ENCODE measurements at places on chromosomes 13 and 19.

DNA sequence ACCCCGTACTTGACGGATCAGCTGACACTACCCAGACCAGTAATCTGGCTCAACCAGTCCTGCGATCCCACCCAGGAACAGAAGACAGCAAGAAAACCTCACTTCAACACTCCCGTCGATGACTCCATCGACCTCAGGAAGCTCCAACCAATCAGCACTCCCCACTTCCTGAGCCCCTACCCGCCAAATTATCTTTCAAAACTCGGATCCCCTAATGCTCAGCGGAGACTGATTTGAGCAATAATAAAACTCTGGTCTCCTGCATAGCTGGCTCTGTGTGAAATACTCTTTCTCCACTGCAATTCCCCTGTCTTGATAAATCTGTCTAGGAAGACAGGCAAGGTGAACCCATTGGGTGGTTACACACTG, 1.2 kb downstream of the LSM4 start:
- DNase-seq = peak; percentile 34

DNA sequence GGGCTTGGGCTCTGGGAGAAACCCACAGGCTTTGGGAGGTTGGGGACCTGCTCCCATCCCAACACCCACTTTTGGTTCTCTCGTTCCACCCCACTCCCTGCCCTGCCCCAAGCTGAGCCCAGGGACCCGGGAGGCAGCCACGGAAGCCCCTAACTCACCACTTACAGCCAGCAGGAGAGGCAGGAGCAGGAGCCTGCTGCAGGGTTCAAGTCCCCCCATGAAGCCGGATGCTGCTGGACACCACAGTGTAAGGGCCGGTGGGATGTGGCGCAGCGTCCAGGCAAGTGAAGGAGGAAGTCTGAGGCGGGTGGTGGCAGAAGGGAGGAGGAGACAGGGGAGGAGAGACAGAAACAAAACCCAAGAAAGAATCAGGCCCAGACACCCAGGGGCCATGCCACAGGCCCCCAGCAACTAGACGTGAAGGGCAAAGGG, at the start of gene TYROBP:
Gene TYROBP, minus strand, starts transcription at position 286 of the 432 bp plus-strand sequence. Its CDS starts 67 bp downstream, at position 219.
- no peak for DNase-seq

DNA sequence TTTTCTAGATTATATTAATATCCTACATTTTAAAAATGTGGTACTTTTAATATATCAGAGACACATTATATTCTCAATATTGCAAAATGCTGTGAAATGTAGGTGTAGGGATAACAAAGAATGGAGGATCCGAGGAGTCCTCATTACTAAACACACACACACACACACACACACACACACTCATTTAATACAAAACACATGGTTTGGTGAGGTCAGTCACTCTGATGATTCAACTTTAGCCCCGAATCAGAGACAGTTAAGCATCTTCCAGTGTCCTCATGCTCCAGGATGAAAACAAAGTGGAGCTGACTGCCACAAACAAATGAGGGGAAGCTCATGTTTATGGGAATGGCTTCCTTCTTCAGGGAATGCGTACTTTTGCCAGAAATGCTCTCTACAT, 147.5 kb downstream of the CYSLTR2 start:
- DNase-seq = no peak

- no peak for DNase-seq
Observed at GRCh38 chr13:73230716-73231115, 171.9 kb downstream of the KLF5 start.

DNA sequence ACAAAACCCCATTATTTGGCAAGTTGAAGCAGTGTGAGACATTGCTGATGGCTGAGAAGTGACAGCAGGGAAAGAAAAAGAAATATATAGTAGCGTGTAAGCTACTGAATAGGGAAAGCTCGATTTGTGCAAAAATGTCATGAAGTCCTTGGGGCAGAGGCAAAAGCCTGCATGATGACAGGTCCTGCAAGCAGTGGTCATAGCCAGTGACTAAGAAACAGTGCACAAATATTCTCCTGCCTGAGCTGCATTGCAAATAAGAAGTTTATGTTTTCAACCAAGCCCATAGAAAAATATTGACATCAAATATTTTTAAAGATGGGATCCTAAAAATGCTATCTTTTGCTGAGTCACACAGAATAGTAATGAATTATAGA, 270.0 kb downstream of the SLITRK6 start:
- no peak for DNase-seq

DNA sequence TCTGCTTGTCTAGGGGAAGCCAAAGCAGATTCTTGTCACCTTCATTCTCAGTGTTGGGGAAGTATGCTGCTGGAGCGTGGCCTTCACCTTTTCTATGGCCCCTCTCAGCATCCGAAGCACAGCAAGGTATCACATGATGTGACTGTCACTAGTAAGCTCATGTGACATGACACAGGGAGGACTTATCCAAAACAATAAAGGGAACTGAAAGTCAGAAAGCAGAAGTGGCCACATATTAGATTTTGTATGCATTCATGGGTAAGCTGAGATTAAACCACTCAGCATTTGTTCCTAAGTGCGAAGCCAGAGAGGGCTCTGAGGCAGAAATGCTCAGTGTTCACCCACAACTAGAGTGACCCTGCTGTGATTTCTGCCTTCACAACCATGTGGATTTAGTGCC, 72.8 kb upstream of the PCDH8 start:
- DNase-seq = no peak

DNA sequence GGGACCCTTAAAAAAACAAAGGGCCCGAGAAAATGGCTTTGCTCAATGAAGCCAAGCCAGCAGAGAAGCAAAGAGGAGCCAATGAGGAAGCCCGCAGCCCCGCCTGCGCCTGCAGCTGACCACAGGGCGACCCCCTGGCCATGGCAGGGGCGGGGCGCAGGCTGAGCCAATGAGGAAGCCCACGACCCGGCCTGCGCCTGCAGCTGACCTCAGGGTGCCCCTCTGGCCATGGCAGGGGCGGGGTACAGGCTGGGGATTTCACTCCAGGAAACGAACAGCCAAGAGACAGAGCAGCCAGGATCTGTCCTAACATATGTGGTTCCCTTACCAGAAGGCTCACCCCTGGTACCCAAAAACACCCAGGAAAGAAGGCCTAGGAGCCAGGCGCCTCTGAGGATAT, 101.4 kb downstream of the STK24 start:
- no peak for DNase-seq

- no peak for DNase-seq
Observed at GRCh38 chr13:51959773-51960172, 51.5 kb downstream of the ATP7B start.

DNA sequence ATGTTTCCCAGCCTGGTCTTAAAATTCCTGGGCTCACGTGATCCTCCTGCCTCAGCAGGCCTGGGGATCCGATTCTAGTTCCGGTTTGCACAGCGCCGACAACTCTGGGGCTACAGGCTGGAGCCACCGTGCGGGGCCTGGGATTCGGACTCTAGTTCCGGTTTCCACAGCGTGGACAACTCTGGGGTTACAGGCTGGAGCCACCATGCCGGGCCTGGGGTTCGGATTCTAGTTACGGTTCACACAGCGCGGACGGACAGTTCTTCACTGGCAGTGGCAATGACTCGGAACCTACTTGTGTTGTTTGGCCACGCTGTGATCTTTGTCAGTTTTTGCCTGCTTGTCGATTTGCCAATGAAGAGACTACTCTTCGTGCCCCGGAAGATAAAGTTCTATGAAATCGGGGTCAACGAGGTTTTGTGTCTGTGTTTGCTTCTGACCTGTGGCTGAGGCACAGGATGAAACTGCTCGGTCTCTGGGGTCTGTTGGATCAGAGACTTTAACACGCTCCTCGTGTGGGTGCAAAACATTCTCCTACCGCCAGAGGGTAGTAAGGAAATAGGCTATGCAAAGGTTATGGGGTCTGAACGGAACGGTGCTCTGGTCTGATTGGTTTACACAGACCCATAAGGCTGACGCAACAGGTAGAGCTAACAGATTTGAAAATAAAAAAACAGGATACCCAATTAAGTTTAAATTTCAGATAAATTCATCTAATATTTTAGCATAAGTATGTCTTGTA, 12.1 kb upstream of the ZSCAN1 start:
- DNase-seq = peak; percentile 31

DNA sequence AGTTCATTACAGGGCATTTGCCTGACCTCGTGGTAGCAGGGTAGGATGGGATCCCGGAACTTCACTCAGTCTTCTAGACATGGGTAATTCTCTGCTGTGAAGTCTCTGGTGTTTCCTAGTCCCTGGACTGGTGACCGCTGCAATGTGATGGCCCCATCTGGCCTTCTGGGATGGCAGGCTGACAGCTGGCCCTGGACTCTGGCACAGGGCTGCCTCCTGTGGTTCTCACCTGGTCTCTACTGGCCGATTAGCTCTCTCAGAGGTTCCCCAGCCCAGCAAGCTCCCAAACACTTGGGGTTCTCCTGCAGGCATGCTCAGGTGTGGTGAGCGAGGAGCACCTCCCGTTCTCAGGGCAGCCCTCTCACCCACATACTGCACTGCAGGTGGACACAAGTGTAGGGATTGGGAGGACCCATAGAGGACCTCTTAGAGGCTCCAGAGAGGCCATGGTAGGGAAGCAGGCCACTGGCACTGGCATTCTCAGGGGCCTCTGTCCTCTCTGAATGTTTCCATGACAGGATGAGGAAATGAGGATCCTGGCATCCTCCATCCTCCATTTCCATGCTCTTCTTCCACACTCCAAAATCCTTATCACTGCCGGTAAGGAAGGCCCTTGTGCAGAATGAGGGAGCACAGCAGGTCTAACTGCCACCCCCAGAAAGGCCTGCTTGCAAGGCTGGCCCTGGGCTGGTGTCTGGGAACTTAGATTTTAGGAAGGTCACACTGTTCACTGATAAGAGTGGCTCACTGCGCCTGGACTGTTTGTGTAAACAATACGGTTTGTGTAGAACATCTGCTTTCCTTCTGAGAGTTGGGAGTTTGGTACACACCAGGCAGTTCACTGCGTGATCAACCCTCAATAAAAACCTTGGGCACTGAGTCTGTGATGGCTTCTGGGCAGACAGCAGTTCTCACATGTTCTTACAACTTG, 31.5 kb upstream of the FARP1 start:
- DNase-seq = no peak

DNA sequence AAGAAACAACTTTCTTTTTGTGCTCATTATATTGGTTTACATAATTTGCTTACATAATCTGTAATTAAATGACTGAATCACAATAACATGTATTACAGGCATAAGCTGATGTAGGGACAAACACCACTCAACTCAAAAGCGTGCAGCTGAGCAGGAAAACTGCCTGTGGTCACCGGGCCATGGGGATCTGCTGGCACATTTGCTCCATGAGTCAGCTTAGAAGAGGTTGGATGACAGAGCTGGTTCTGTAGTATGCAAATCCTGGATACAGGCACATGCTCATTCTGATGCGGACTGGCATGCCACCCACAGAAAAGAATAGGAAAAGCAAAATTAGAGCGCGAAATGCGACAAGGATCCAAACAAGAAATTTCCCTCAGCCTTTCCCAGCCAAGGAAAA, 128.6 kb downstream of the USP12 start:
- DNase-seq = no peak

- no peak for DNase-seq
Observed at GRCh38 chr19:31342926-31343325, 6.3 kb downstream of the TSHZ3 start.

DNA sequence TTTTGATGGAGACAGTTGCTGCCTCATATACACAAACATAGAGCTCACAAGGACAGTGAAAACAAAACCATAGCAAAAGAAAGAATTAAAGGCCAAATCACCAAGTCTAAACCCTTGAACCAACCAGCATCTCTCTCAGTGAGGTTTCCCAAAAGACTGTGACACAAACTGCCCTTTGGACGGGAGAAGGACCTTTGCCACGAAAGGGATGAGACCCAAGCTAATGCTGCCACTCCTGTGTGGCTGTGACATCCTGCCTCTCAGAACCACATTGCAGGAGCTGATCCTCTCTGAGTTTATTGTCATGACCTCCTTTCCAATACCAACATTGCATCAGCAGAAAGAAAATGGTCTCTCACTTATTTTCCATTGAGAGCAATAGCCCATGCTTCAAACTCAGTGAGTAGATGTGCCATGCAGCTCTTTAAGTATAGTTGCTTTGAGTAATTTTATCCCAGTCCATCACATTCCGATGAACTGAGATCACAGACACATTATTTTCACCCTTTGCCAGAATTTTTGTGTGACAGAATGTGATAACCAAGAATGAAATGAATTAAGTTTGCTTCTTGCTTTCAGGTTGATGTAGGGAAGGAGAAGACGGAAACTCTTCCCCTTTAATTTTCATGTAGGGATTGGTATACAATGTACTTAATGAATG, 133.5 kb upstream of the IRS2 start:
- DNase-seq = no peak

DNA sequence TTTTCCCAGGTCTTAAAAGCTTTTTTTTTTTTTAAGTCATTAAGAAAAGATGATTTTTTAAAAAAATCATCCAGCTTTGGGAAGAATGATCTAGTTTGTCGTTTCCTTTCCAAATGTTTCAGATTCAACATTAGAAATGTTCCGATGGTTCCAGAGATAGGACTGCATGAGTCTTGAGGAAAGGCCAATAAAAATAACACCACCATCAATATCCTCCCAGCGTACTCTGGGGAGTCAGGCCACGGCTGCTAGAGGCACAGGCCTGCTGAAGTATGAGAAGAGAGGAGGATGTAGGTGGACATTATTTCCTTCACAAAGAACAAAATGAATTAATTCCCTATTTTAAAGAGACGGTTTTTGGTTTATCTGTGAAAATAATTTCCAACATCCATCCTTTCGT, 60.0 kb upstream of the SHISA2 start:
- DNase-seq = no peak

- no peak for DNase-seq
Observed at GRCh38 chr13:73767191-73767741, 366.9 kb downstream of the KLF12 start.

GRCh38 chr13:84567848-84568247, 685.6 kb upstream of the SLITRK1 start:
- no peak for DNase-seq

DNA sequence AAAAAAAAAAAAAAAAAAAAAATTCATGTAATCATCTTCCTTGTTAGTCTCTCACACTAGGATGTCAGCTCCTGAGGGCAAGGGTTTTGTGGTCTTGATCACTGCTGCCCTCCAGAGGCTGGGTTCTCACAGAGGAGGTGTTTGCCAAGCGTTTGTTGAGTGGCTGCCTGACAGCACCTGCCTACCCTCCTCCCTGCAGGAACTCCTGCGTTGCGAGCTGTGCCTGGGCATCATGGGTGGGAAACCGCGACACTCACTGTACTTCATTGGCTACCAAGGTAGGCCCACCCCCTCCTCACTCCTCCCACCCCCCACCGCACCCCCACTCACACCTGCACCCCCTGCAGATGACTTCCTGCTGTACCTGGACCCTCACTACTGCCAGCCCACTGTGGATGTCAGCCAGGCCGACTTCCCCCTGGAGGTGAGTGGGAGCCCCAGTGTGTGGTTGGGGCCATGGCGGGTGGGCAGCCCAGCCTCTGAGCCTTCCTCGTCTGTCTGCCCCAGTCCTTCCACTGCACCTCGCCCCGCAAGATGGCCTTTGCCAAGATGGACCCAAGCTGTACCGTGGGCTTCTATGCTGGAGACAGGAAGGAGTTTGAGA, 8.1 kb downstream of the ATG4D start:
- DNase-seq = peak; percentile 47

GRCh38 chr13:41512441-41512840, 55.1 kb downstream of the RGCC start:
- DNase-seq = no peak

- DNase-seq = peak; percentile 85
Observed at GRCh38 chr19:44025217-44025936, at the start of gene ZNF222. TSS of gene ZNF222 (plus strand) at chr19:44025379. CDS start at chr19:44025437, 58 bp downstream.
